RPMI7951 (cell line): ENCODE measurements at places on chromosomes 2 and 18. TPM values are rescaled to one million over a fixed set of nuclear protein-coding genes. Genes with fewer than 3 reads are reported as not detected.

Gene GPR75
- total RNA-seq, result 1.1 and 1.4 TPM in 2 replicates

GRCh38 chr2:69151931-69152330, 139.0 kb downstream of the ANTXR1 start:
- no peak for DNase-seq

DNA sequence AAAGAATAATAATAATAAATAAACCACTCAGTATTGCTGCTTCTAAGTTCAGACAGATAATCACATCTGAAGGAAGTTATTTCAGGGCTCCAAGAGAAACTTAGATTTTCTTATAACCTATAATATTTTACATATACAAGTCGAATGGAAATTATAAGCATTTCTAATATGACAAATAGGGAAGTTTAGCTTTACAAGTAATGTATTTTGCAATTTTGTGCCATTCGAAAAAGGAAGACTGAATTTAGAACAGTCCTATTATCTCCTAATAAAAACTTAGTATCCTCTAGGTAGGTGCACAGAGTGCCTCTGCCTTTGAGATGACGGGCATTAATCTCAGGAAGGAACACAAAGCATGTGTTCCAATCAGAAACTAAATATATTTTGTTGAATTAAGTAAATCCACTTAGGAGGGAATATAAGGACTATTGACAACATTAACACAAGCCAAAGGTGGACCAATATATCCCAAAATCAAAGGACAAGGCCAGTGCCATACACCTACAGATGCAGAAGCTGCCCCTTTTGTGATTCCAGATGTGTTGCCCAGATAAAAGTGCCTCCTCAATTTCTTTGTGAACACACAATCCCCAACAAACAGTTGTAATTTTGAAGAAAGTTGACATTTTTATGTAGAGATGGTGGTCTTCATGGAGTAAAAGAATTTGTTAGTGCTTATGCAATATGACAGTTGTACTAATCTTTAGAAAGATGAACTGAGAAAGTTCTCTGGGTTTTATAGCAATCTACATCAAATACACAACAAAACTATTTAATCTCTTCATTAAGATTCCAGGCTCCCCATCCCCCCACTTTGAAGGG, 36.6 kb downstream of the PTCD3 start:
- DNase-seq, result no peak

DNA sequence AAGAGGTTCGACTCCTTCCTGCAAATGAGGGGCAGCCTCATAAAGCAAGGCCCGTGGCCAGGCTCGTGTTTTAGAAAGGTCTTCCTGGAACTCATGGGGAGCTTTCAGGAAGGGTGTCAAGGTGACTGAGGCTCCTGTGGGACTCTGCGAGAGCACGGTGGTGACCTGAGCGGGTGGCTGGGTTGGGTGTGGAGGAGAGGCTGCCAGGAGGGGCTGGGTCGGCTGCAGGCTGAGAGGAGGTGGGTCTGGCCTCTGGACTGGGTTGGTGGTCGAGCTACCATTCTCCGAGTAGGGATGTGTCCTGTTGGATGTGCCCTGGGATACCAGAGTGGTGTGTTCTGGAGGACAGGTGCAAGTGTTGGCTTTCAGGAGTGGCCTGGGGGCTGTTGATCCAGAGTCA, 86.4 kb downstream of the DGKD start:
- no peak for DNase-seq

DNA sequence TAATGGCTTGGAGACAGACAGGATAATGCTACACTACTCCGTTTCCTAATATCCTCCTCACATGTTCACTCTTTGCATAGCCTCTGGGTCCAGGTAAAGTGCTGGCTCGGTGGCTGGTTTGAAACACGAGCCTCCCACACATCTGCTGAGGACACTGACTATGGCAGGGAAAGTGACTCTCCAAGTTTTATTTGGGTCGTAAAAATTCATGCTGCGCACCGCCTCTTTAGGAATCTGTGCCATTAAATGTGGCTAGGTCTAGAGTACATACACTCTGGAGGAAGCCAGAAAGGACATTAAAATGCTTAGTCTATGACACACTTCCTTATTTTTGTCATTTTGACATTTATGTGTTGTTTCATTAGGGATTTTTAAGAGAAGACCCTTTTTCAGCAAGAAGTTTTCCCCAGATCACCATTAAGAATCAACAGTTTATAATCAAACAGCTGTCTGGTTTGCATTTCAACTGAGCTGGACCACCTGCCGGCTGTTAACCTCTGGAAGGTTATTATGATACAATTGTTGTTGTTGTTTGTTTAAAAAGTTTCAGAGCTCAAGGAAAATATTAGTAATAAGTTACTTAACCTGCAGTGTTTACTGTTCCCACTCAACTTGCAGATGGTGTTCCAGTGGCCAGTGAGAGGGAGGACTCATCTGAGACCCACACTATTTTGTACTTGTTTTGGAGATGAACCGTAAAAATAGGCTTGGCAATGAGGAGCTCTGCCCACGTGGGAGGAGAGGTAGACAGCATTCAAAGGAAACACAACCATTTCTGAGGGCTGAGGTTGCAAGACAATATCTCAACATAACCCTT, 443.3 kb upstream of the MEIS1 start:
- DNase-seq, result no peak
